NCI-H187 (cell line): ENCODE measurements at places on chromosomes 7 and 10.
A peak's percentile ranks its signal among the peaks of the same experiment; 100 is the strongest.

GRCh38 chr10:71623098-71623985, 96.2 kb downstream of the C10orf105 start:
- no peak for DNase-seq

DNA sequence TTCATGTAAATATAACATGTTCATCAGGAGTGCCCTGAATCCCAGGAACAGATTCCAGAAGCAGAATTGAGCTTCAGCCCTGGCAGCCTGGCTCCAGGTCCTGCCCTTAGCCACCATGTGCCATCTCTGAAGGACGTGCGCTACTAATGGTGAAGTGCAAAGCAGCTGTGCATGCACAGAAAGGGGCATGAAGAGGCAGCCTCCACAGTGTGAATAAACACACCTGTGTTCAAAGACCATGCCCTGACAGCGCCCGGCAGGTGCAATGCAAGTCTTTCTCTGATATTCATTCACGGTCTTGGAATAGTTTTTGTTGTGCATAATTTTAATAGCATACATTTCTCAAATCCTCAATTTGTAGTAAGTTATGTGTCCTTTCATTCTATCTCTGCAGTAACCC, 250.4 kb upstream of the TCERG1L start:
- peak; percentile 54 for DNase-seq

- no peak for DNase-seq
These were observed 282.0 kb upstream of the ADARB2 start for GRCh38 chr10:2019281-2019680.

GRCh38 chr10:129385600-129385999, 81.4 kb upstream of the MGMT start:
- DNase-seq, result no peak

DNA sequence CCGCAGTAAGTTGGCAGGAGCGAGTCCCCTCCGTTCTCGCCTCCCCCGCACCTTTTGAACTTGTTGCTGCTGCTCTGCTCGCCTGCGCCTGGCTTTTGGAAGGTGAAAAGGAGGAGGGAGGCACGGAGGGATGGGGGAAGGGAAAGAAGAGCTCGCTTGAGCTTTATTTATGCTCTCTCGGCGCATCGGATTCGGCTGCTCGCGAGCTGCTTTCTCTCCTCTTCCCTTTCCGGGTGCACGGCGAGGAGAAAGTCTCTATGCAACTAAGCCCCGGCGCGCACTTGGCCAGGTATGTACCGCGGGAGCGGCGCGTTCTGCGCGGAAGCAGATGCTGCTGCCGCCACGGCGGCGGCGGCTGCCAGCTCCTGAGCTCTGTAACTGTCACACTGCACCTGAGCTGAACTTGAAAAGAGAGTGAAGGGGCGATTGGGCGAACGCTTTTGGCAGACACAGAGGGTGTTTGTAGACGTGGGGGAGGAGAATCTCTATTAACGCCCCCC, 551 bp downstream of the KCND2 start:
- peak; percentile 58 for DNase-seq

GRCh38 chr10:132535065-132535651, 2.4 kb upstream of the INPP5A start:
- no peak for DNase-seq

GRCh38 chr7:24698531-24699266, 58.6 kb downstream of the GSDME start:
- DNase-seq, result no peak

GRCh38 chr10:102274062-102274461, 28.7 kb downstream of the GBF1 start:
- no peak for DNase-seq

DNA sequence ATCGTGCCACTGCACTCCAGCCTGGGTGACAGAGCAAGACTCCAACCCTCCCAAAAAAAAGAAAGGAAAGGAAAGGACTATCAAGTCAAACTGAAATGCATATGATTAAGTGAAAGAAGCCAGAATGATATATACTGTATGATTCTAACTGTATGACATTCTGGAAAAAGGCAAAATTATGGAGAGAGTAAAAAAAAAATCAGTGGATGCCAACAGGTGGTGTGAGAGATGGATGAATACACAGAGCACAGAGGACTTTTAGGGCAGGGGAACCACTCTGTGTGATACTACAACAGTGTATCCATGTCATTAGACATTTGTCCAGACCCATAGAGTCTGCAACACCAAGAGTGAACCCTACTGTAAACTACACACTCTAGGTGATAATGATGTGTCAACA, 99.2 kb downstream of the SLIT1 start:
- no peak for DNase-seq

GRCh38 chr10:86203162-86203905, 163.3 kb downstream of the GRID1 start:
- no peak for DNase-seq

DNA sequence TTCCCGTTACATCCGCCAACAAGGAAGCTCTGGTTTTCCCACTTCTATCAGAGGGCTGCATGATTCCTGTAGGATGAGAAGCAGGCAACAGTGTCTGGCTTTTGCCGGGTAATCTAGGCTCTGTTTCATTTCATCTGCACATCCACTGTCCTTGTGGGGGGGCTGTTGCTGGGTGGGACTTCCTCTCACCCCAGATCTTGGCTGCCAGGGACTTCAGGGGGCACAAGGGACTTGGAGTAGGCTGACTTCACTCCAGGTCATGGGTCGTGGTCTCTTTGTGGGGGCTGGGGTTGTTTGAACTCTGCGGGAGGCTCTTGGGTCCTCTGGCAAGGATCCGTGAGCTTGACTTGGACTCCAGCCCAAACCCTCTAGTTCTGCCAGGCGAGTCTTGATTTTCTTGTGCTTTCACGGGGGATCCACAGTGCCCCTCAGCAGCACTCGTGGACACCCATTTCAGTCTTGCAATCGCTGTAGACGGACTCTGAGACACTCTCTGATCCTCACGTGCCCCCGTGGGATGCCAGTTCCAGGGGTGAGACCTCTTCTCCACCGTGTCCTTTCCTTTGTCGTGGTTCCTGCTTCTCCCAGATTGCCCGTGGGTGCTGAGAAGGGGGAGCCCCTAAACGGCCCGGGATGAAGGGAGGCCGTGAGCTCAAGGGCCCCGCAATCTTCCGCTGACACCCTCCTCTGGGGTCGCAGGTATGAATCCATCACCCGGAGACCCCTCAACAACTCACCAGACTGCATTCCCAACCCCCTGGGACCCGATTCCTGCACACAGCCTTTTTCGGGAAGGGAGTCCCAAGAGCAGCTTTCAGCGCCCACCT, 21.4 kb upstream of the ZNF273 start:
- no peak for DNase-seq
